HFF-Myc (cell line): ENCODE measurements at places on chromosomes 4 and X.

- no peak for DNase-seq
These were observed 583.9 kb downstream of the KCTD8 start for GRCh38 chr4:43864616-43865146.

DNA sequence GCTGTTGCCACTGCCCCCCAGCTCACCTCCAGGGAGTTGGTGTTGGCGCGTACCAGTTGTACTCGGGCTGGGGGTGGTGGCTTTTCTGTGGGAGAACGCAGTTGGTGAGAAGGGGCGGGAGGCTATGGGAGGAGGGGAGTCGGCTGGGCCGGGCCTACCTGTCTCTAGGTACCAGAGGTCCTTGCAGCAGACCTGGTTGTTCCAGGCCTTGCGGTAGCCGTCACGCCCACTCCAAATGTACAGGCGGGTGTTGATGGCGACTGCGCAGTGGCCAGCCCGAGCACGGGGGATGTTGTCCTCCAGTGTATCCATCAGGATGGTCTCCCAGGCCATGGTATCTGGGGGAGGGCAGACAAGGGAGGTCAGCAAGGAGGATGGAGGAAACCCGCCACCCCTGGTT, 11.5 kb downstream of the HCFC1 start:
- no peak for DNase-seq

DNA sequence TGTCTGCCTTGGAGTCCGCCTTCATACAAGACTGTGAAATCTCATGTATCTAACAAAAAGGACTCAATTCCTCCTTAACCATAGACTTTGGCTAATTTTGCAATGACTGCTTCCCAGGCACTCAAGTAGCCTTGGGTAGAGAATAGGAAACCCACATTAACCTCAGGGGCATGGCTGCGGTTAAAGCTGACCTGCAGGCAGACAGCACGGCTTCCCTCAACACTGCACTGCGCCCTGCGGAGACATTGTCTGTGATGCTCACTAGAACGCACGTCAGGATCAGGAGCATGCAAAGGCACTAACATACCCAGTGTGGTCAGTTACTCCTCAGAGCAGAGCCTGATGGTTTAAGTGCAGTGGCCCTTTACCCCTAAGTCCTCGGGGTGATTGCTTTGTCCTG, 10.3 kb upstream of the GPR143 start:
- no peak for DNase-seq

GRCh38 chrX:86047174-86047935, at the start of gene CHM:
Gene CHM, minus strand, starts transcription at chrX:86047558. Its CDS starts 26 bp downstream, at chrX:86047532.
- DNase-seq, result peak; percentile 72

DNA sequence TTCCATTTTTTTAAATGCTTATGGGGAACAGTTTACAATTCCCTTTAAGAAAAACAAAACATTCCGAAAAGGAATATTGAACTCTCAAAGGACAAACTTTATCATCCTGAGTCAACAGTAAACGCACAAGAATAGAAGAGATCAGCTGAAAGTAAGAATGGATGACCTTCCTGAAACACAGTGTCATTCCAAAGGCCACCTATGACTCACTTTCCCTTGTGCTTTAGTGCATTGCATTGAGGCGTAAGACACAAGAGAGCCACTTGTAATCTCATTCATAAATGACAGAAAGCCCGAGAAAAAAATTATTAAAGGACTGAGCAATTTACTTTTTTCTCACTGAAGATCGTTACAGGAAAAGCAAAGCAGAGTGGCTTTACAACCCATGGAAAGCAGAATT, 1062.4 kb upstream of the DIAPH2 start:
- DNase-seq, result no peak

DNA sequence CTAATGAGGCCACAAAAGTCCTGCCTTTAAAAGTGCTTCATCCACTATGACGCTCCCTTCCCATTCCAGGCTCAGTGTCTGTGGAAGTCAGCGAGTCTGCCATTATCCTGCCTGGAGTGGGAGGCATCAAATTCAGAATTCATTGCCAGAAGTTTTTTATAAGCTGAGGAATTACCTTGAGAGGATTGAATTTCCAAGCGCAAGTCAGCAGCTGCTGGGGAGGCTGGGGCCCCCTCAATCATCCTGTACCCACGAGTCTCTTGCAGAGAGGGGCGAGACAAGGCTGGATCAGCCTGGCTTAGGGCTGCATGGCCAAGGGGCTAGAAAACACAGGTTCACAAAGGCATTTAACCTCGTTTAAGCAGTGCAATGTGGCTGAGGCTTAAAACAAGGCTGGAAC, 170.5 kb upstream of the NOCT start:
- DNase-seq, result no peak

DNA sequence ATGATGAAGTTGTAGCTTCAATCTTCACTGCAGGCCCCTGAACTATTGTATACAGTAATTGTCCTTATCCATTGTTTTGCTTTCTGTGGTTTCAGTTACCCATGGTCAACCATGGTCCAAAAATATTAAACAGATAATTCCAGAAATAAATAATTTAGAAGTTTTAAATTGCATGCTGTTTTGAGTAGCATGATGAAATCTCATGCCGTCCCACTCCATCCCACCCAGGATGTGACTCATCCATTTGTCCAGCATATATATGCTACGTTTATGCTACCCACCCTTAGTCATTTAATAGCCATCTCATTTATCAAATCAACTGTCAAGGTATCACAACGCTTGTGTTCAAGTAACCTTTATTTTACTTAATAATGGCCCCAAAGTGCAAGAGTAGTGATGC, 34.5 kb downstream of the IQCM start:
- peak; percentile 52 for DNase-seq

- no peak for DNase-seq
These were observed 8.5 kb upstream of the MID1 start for GRCh38 chrX:10628906-10629305.

- DNase-seq, result no peak
These were observed 43.1 kb upstream of the LSM6 start for GRCh38 chr4:146132445-146132844.

DNA sequence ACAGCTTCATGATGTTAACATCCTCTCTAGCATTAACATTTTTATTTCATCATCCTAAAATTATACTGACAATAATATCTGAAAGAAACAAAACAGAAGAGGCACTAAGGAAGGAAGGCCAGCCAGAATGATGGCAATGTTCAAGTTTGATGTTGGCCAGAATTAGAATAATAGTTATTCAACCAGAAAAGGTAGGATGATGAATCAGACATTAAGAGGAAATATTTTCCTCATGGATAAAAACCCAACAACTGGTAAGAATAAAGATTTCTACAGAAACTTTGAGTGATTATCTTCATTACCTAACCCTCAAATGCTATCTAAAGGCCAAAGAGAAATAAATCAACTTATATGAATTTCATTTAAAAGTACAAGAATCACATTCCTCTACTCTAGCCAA, 105.2 kb downstream of the PDE5A start:
- no peak for DNase-seq

DNA sequence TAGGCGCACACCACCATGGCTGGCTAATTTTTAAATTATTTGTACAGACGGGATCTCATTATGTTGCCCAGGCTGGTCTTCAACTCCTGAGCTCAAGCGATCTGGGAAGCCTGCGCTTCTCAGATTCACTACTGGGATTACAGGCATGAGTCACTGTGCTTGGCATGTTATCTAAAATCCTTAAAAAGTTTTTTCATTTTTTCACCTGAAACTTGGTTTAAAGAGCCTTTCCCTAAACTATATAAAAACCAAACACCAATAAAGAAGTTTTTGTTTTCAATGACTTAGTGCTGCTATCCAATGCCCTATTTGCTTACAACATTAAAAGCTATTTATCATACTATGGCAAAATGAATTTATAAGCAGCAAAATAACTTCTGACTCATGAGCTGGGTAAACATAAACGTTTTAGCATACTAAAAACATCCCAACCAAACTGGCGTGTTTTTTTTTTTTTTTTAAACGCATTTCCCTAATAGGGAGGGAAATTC, 127.8 kb downstream of the UBE2K start:
- DNase-seq, result no peak

GRCh38 chrX:123570011-123570590, 162.8 kb downstream of the THOC2 start:
- no peak for DNase-seq

GRCh38 chr4:139915037-139915436, 238.9 kb downstream of the MAML3 start:
- no peak for DNase-seq

GRCh38 chrX:40253771-40254170, 156.0 kb upstream of the BCOR start:
- no peak for DNase-seq

DNA sequence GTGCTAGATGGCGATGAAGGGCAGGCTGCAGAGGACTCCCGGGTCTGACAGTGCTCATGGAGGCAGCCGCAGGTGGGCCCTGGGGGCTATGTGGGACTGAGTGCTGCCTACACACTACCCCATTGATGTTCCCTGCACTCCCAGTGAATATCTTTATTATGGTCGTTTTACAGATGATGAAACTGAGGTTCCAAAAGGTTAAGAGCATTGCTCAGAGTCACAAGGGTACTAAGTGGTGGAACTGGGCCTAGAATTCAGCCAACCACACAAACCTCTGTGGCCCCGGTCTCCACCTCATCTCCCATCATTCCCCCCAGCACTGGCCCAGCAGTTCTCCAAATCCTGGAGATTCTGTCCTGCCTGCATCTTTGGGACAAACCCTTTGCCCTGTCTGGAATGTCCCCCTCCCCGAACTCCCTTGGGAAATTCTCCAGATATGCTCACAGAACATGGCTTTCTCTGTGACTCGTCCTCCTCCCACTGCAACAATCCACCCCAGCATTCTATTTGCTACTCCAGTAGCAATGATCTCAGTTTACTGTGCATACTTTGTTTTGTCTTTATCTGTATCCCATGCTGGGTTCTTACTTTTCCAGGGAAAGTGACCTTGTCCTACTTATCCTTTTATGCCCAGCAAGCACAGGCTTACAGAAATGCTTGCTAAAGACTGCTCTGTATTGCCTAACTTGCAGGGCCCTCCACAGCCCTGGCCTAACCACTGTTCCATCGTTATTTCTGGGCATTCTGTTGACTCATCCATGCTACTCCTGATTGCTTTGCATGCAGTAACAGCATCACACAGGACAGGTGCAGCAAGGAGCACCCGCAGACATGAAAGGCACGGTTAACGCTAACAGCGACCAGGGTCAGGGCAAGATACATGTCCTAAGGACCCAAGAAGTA, 14.0 kb downstream of the PNMA6F start:
- DNase-seq, result no peak

- DNase-seq, result no peak
These were observed 44.8 kb upstream of the RPS6KA3 start for GRCh38 chrX:20311505-20311904.

DNA sequence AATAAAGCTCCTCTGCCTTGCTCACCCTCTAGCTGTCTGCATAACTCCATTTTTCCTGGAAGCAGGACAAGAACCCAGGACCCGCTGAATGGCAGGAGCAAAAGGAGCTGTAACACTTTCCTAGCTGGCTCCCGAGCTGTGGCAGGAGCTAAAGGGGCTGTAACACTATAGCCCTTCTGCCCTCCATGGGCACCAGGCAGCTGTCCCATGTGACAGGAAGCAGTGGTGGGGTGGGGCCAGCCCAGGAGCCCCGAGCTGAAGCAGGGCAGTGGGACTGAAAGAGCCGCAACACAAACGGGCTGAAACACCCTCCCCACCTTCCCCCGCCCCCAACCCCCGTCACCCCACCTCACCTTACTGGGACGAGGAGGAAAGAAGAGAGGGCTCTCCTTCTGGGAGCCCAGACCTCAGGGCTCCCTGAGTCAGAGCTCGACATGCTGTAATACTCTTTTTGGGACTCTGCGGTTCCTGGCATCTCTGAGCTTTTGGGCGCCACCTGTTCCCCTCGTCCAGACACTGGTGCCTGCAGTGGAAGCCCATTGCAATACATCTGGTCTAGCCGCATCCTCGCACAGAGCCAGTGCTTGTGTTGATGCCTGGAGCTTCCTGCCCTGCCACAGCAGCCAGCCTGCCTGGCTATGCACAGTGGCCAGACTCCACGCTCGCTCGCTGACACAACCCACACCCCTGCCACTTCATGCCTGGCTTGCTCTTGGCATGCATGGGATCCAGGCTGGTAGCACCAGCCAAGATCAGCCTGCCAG, 39.4 kb downstream of the PPM1K start:
- no peak for DNase-seq

DNA sequence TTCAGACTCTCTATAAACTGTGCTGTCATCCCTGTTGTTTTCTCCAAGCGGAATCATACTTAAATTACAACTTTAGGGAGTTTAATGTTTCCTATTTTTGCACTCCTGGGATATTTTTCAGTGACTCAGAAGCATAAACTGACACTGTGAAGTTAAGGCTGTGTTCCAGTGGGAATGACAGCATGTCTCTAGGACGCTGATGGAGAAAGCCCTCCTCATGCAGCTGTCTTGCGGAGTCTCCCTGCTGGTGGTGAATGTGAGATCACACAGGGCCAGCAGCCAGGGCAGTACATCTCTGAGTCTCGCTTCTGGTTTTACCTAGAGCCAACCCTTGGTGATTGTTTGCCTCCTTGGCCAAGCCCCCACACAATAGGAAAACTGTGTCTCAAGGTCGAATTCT, 53.3 kb downstream of the NFKB1 start:
- DNase-seq, result no peak

- DNase-seq, result no peak
These were observed 1035.8 kb downstream of the ADGRL3 start for GRCh38 chr4:62235911-62236310.

- DNase-seq, result no peak
These were observed 867.6 kb upstream of the PCDH7 start for GRCh38 chr4:29852537-29852936.

DNA sequence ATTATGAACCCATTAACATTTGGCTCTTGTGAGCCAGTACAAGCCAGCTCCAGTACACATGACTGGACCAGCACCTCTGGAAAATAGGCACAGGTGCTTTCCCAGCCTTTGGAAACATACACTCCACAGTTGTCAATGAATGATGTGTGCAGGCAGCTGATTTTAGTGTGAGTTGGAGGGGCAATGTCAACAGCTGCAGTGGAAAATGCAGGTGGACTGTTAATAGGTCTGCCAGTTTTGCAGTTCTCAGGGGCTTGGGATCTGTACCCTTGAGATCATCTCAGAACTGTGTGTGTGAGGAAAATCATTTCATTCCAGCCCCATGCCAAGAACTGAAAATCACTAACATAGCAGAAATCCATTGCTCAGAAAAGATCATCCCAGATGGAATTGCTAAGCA, 81.7 kb upstream of the CHRDL1 start:
- no peak for DNase-seq

- DNase-seq, result no peak
These were observed 110.6 kb downstream of the ANK2 start for GRCh38 chr4:113159942-113160545.

DNA sequence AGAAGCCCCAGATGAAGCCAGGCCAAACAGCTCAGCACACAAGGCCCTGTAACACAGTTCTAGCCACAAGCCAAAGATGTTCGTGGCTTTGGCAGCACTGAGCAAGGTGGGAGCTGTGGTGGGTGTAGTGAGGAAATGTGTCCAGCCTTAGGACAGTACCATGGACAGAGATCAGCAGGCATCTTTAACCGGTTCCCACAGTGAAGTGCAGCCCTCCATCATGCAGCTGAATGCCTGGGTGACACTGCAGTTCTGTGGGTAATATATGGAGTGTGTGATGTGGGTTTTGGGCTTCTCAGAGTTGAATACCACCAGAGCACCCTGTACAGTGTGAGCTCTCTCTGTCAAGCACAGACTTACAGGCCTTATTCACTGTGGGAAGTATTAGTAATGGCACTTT, 6.0 kb upstream of the NEXMIF start:
- DNase-seq, result no peak
